Vagina (tissue), 2 donors: ENCODE measurements at places on chromosomes 3 and 15. TPM values are rescaled to one million over a fixed set of nuclear protein-coding genes. Genes with fewer than 3 reads are reported as not detected.

GRCh38 chr15:99954361-99955180, 221.3 kb upstream of the LYSMD4 start:
- peak; percentile 64 for DNase-seq
- H3K27ac ChIP-seq: peak overlapping the region; percentile 4
- no peak overlapping the region for H3K4me3 ChIP-seq
- peaks cover 23% of the 10 kb centered on the region for H3K4me1 ChIP-seq
- H3K27me3 ChIP-seq: no peaks in the 10 kb centered on the region

DNA sequence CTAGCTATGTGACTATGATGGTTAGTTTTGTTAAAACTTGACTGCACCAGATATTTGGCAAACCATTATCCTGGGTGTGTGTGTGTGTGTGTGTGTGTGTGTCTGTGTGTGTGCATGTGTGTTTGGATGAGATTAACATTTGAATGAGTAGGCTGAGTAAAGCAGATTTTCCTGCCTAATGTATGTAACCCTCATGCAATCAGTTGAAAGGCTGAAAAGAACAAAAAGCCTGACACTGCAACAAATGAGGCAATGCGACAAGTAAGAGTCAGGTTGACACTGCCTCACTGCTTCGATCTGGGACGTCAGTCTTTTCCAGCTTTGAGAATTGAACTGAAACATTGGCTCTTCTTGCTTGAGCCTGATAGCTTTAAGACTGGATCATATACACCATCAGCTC, 643.0 kb downstream of the NAALADL2 start:
- no peaks in the 10 kb centered on the region for H3K4me1 ChIP-seq
- DNase-seq: no peak
- H3K27ac ChIP-seq: no peak overlapping the region
- H3K27me3 ChIP-seq: no peaks in the 10 kb centered on the region

GRCh38 chr3:63872135-63872924, 8.7 kb downstream of the ATXN7 start:
- peaks cover 39% of the 10 kb centered on the region for H3K4me1 ChIP-seq
- no peak overlapping the region for H3K4me3 ChIP-seq
- DNase-seq: no peak
- H3K36me3 ChIP-seq: no peaks in the 10 kb centered on the region

CNTN3 gene
- not detected for total RNA-seq

GRCh38 chr15:36791844-36792571, 212.6 kb downstream of the CDIN1 start:
- DNase-seq: no peak
- no peaks in the 10 kb centered on the region for H3K27me3 ChIP-seq
- H3K27ac ChIP-seq: no peak overlapping the region
- H3K36me3 ChIP-seq: no peaks in the 10 kb centered on the region
- no peak overlapping the region for H3K4me3 ChIP-seq
